ENCODE measurements at places on chromosomes 2 and 18.

- no peak for DNase-seq
Measured at GRCh38 chr2:65501074-65501473, 68.7 kb upstream of the SPRED2 start.

DNA sequence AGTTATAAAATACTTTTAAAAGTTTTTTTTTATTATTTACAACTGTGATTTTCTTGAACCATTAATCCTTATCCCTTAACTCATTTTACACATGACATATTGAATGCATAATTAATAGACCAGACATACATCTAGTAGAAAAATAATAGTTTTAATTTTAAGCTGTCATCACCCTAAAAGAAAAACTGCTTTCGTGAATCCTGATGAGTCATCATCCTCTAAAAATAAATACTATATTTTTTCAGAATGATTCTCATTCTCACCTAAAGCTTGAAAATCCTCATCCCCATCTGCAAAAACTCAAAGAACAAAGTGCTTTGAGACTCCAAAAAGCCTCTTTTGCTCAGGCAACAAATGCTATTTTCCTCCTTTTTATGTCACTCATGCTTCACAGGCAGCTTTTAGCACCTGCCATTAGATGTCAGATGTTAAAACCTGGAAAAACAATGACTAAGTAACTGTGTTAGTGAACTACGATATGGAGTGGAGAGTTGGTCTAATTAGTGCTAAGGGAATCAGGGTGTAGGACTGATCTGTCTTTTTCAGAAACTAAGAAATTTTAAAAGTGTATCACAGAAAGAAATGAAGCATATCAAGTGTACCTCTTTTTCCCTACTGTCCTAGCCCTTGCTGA is 297.6 kb downstream of the TMX3 start:
- DNase-seq = no peak

DNA sequence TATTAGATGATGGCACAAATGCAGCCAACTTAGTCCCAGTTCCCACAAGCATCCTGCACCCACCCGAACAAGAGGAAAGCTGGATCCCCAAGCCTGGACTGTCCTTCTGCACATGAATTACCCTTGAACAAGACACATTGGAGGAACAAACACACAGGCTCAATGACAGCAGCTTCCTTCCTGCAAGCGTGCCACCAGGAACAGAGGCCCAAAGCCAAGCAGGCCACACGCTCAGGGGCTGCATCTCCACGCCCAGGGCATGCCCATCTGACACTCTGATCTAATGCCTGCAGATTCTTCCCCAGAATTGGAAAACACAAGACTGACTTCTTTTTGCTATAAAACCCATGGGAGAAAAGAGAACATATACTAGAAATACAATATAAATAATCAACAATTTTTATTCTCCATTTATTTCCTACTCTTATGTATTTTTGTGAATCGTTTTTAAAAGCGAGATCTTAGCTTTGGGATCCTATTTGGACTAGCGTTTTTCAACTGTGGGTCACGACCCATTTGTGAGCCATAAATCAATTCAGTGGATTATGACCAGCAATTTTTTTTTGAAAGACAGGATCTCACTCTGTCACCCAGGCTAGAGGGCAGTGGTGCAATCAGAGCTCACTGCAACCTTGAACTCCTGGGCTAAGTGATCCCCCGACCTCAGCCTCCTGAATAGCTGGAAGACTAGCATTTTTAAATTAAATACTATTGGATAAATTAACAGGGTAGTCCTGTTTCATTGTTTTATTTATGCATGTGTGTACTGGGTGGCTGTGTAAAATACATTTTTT is 34.4 kb downstream of the PSTPIP2 start:
- no peak for DNase-seq

GRCh38 chr18:40006634-40007033 is 1948.4 kb upstream of the PIK3C3 start:
- DNase-seq = no peak

GRCh38 chr2:241730671-241731293 is 3.6 kb upstream of the D2HGDH start:
- DNase-seq = peak; percentile 74

DNA sequence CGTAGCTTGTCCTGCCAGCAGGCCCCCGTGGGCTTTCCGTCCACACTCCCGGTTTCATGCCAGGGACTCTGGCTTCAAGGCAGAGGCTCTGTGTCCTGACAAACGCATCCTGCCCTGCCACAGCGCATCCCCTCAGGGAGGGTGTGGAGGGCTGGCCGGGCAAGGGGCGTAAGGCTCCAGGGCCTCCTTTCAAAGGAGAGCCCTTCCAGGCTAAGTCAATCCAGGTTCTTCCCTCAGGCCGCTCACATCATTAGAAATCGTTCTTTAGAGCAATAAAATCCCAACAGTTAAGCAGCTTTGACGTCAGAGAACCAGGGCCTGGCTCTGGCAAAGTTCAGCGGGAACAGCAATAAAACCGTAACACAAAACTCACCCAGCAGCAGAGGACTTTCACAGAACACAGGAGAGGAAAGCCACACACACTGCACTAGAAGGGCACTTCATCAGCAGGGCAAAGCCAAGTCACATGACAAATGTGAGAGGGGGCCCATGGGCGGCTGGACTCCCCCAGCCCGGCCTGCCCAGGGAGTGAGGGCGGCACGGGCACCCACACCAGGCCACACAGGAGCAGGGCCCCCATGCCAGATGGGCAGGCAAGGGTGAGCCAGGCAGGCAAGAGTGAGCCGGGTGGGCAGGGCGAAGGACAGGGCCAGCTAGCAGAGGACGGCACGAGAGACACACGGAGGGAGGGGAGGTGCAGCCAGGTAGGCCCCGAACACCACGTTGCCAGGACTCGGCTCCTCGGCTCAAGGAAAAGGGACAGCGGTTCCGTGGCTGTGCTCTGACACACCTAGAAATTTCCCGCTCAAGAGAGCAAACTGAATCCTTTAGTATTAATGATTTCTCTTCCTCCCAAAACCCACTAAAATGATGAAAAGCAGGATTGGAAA is 52.0 kb downstream of the HDAC4 start:
- DNase-seq = no peak

DNA sequence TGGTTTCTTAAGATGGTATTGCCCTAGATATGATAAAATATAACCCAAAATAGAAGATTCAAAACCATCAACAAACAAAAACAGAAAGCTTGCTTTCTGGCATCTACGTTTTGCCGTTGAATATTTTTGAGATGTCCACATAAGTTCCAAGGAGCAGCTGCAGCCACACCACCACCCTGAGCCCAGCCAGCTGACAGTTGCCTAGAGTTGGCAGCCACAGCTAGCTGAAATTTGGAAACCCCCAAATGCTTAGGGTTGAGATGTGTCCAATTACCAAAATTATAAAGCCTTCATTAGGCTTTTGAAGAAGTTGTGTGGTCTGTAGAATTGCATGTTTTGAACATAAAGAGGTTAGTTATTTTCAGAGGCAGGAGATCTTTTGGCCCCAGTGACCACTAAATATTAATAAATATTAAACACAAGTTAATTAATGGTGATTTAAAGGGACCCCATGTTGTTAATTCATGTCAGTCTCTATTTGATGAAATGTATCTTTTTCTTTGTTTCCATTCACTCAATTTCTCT is 118.1 kb upstream of the DTNA start:
- no peak for DNase-seq

- no peak for DNase-seq
Measured at GRCh38 chr2:61662990-61663389, 124.8 kb upstream of the XPO1 start.

DNA sequence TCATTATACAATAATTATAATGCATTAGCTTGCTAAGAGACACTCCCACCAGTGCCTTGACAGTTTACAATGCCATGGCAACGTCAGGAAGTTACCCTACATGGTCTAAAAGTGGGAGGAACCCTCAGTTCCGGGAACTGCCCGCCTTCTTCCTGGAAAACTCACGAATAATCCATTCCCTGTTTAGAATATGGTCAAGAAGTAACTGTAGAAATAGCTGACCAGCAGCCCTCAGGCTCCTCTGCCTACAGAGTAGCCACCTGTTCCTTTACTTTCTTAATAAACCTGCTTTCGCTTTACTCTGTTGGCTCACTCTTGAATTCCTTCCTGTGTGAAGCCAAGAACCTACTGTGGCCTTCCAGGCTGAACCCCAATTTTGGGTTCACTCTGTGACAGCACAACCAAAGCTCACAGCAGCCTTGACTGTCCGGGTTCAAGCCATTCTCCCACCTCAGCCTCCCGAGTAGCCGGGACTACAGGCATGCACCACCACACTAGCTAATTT is 20.0 kb upstream of the PTPN2 start:
- DNase-seq = peak; percentile 59

- no peak for DNase-seq
Measured at GRCh38 chr2:29819570-29819969, 101.8 kb downstream of the ALK start.

- DNase-seq = no peak
Measured at GRCh38 chr2:31476511-31477180, 62.1 kb upstream of the XDH start.

DNA sequence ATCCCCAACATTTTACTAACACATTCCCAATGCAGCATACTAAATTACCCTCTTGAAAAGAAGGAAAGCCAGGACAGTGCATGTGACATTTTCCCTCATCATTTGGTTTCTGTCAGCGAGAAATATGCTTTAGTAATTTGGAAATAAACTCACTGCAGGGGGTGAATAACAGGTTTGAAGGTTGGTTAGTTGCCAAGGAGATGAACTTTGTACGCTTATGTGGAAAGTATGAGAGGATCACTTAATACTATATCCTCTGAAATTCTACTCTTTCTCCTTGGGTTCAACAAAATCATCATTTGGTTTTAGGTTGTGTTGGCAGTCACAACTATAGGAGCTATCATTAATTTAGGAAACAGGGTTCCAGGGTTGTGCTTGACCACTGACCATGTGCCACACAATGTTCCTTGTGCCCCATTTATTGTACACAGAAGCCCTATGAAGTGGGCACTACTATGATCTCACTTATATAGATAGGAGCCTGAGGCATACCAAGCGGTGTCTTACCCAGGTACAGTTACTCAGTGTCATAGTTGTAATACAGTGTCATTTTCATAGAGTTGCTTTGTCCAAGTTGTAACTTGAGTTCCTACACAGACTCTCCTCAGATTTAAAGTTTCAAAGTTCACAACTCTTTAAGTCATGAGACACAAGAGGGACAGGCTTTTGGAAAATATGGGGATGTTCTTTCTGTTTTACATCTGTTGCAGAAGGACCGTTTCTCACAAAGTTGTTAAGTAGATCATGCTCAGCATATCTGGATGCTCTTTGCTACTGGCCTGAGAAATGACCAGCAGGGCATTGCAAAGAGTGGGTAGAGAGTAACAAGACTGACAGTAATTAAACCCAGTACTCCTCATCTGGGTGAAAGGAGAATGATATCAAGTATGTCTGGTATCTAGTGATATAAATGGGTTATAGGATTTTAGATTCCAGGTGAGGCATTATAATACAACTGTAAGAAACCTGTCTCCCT is 91.8 kb downstream of the MAP4K4 start:
- no peak for DNase-seq

All from GF-D8 (cell line).